ENCODE measurements at places on chromosomes 4 and X. TPM values are rescaled to one million over a fixed set of nuclear protein-coding genes. Genes with fewer than 3 reads are reported as not detected.

- DNase-seq = no peak
These were observed 15.2 kb downstream of the C4orf46 start for GRCh38 chr4:158656439-158656838.

- DNase-seq = no peak
These were observed 20.3 kb upstream of the PACRGL start for GRCh38 chr4:20679951-20680350.

DNA sequence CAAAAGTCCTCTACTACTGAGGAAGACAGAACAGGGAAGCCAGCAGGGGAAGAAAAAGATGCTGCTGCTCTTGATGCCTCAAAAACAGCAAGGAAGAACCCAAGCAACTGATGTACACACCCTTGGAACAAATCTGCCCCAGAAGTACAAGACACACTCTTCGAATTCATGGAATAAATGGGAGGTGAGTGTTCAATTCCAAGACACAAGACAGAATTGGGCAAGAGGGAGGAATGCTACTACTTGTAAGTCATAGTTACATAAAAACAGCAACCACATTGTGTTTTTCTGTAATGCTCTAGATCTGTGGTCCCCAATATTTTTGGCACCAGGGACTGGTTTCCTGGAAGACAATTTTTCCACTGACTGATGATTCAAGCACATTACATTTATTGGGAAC is 58.0 kb upstream of the H2AZ1 start:
- DNase-seq = no peak

DNA sequence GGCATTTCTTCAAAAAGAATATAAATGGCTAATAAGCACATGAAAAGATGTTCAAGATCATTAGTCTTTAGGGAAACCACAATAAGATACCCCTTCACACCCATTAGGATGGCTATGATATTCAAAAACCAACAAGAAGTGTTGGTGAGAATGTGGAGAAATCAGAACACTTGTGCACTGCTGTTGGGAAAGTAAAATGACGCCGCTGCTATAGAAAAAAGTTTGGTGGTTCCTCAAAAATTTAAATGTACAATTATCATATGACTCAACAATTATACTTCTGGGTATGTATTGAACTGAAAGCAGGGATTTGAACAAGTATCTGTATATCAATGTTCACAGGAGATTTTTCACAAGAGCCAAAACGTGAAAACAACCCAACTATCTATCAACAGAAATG is 29.4 kb upstream of the NEUROG2 start:
- DNase-seq = no peak

The TACC3 gene
- polyA plus RNA-seq = 45.6 TPM

The SLC9B1 gene
- polyA plus RNA-seq = 3.5 TPM

DNA sequence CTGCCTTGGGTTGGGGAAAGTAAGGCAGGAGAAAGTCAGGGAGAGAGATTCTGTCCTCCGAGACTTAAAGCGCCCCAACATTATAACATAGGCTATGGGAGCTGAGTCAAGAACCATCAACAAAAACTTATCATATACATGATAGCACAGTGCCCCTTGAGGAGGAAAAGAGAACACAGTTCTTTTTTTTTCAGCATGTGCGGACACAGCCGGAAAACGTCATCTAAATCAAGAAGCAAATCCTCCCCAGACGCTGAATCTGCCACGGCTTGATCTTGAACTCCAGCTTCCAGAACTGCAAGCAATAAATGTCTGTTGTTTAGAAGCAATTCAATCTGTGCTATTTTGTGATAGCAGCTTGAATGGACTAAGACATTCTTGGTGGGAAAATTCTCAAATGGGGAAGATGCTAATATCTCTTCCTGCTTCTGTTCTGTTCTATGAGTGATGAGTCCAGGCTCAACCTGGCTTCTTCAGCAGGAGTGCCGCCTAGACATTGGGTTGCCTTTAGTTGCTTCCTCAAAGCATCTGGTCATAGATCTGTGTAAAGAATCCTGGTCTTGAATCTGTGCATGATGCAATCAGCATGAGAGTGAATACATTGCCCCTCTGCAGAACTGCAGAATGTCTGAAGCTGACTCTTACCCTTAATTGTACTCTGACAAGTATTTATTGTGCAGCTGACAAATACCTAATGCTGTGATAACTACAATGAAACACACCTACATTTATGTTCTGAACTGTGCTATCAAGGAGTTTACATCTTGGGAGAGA is 549.8 kb upstream of the PRKX start:
- peak; percentile 39 for DNase-seq

DNA sequence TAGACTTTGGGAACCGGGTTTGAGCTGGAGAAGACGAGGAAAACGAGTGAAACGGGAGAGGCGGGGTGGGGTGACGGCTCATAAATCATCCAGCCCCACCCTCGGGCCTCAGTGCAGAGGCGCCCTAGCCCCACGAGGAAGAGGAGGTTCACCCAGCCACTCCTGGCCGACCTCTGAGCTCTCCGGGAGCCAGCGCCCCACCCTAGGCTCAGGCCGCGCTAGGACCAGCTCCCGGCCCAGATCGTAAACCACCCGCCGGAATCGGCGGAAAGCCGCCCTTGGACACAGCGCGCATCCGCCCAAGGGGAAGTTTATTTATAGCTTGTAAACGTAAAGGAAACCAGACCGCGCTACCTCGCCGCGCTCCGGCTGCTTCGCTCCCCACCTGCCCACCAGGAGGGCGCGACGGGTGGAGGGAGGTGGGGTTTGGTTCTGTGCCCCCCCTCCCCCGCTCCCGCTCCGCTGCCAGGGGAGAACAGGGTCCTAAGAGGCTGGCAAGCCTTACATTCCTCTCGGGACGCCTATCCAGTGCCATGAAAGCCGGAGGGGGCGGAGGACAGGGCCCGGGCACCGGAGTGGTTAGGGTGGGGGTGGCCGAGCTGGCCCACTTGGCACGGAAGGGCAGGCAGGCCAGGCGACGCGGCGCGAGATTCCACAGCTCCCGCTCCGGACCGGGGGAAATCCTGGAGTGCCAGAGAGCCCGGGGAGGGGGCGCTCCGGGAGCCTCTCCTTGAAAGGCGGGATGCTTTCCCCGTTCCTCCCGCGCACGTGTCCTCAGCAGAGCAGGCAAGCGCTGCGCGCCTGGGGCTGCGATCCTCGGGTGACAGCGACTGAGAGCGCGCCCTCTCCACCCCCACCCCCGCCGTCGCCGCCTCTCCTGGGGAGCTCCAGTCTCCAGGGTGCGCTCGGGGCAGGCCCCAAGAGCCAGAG is 84.2 kb downstream of the BCOR start:
- DNase-seq = no peak
